Pancreas (tissue), 10 donors: ENCODE measurements at places on chromosomes 6 and 20. TPM values are rescaled to one million over a fixed set of nuclear protein-coding genes. Genes with fewer than 3 reads are reported as not detected.

DNA sequence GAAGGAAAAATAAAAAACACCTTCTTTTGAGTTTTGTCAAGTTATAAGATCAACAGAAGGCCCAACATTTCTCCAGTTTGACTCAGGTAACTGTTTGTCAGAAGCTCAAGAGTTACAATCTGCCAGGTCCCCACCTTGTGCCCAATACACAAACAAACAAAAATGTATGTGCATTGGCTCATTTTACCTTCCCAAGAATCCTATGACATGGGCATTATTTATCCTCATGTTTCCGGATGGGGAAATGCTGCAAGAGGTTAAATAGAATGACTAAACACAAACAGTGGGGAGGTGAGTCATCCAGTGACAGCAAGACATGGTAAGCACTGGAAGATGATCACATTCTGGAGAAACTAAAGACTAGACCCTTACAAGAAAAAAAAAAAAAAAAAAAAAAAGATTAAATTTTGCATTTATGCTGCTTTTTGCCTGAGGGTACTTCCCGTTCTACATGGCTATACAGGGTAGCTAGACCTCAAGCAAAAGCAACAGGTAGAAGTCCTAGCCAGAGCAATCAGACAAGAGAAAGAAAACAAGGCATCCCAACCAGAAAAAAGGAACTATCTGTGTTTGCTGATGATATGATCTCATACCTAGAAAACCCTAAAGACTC lies 23.6 kb upstream of the ANKRD60 start:
- DNase-seq, result no peak

DNA sequence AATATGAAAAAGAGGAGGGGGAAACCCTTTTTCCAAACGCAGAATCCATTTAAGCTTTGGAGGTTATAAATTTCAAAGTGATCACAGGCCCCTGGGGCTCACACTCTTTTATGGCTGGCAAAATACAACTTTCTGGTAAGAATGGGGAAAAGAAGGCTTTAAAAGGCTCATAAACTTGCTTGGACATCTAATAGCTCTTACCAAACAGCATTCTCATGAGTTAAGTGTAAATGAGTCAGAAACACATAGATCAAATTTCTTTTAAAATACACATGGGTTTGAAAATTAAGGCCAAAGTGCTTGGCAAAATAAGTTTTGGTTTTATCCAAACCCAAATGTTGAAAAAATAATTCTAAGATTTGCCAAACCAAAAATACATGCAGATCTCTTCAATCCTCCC lies 154.6 kb downstream of the SOBP start:
- DNase-seq, result no peak

- no peak for DNase-seq
Observed at GRCh38 chr6:156582509-156582992, 194.6 kb upstream of the ARID1B start.

DNA sequence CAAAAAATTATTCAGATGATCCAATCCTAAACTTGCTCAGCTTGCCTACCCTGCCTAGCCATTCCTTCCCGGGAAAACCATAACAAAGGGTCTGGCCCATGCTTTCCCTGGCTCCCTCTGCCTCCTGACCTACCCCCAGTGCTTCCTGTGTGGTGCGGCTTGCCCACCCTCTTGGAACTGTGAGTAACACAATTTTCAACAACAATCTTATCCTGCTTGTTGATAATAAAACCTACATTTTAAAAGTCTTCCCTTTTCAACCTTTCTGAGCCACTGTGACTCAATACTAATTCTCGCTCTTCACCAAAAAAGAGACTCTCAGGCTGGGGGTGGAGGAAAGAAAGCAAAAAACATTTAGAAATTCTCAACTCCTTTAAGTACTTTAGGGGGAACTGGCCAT lies 18.0 kb downstream of the EXOC2 start:
- no peak for DNase-seq

Gene CRIP3
- total RNA-seq, result 0.46 TPM

Gene DAAM2
- total RNA-seq, result 4.0 TPM
